Activated T-helper 1 cell treated with anti-CD3 and anti-CD28 coated beads, Interleukin-2, amount 50 U/mL, for 16 hours (primary cell): ENCODE measurements at places on chromosomes 1 and 21.

- peak; percentile 20 for DNase-seq
These were observed 5.6 kb upstream of the KCNA10 start for GRCh38 chr1:110524311-110525248.

GRCh38 chr1:233240829-233241682 lies 54.5 kb downstream of the PCNX2 start:
- no peak for DNase-seq

DNA sequence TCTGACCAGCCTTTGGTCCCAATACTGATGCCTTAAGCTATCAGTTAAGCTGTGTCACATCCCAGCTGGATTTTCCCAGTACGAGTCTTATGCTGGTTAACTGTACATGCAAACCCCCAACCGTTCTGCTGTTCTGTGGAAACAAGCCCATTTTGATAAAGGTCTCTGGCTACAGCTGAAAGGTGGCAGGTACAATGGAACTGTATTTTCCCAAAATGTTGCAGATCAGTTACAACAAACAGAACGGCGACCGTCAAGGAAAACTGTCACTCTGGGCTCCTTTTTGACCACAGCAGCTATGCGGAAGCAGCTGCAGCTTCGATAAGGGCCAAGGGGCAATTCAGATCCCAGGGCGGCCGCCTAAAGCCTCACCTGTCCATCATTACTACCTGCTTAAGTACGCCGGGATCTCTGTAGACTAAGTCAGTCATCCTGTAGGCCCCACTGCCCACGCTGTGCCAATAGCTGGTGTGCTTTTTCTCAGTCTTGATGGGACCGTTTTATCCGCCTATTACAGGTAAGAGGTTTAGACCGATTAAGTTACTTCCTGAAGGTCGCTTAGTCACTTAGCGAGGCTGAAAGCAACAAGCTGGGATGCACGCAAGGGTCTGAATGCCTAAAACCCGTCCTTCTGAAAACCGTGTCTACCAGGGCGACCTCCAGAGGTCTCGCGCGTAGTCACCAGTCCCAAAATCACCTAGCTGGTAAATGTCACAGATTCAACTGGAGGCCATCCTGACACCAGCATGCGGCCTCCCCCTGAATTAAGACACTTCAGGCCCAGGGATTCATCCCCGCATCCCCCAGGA lies 11.1 kb upstream of the RAB42 start:
- peak; percentile 28 for DNase-seq

DNA sequence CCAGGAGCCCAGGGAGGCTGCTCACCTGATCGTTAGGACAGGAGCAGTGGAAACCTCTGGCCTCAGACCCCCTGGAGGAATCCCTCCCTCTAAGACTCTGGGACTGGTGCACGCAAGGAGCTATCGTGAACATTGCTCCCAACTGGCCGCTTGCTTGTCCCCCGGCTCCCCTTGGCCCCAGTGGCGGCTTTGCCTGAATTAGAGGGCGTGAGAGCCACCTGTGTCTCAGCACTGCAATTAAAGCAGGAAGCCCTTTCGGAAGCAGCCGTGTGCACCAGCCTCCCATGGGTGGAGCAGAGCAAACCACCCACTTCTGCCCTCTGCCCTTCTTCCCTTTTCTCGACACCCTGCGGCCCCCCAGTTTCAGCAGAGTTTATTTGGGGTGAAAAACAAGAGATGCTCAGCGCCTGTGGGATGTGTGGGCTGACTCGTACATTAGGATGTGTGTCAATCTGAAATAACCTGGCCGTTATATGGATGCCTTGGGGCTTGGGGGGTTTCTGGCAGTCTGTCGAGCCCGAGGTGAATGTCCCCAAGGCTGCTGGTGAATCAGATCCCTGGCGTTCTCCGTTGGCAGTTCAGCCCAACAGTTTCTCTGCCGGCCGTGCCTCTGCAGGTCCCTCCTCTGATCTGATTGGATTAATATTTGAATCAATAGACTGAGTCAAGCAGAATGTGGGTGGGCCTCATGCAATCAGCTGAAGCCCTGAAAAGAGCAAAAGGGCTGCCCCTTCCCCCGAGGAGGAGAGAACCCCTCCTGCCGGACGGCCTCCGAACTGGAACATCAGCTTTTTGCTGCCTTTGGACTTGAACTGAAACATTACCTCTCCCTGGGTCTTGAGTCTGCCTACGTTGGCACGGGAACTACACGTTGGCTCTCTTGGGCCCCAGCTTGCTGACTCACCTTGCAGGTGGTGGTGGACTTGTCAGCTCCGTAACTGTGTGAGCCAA lies 7.3 kb upstream of the UMODL1 start:
- DNase-seq = peak; percentile 28

DNA sequence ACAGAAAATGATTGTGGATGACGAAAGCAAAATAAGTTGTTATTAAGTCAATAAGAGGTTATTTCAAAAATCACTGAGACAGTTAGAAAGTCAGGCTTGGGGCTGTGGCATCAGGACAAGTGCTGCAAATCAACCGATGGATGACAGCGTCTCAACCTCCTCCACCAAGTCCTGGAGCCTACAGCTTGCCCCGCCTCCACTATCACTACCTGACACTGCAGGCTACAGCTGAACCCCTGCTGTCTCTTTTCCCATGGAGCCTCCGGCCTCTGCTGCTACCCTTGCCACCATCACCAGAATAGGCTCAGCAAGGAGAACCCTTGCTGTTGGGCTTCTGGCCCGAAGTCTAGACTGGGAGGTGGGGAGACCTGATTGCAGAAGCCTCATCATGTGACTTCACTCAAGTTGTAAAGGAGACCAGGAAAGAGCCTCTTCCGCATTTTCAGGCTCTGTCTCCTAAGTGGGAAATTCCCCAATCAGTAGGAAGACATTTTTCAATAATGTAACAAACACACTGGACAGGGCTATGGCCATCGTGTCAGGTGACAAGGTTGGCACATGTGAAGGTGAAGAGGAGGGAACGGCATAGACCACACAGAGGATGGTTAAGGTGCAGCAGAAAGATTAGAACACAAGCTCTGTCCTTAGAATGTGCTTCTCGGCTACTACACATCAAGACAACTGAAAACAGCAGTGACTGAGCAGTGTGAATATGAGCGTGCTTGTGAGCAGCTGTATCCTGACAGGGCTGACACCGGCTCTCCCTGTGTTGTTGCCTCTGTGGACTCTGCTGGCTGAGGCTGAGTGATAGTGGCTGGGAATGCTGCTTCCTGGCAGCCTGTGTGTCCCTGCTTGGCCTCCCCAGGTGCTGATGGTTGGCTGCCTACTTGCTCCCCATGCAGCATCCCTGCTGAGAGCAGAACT lies 660.7 kb downstream of the PTPRU start:
- DNase-seq = no peak

DNA sequence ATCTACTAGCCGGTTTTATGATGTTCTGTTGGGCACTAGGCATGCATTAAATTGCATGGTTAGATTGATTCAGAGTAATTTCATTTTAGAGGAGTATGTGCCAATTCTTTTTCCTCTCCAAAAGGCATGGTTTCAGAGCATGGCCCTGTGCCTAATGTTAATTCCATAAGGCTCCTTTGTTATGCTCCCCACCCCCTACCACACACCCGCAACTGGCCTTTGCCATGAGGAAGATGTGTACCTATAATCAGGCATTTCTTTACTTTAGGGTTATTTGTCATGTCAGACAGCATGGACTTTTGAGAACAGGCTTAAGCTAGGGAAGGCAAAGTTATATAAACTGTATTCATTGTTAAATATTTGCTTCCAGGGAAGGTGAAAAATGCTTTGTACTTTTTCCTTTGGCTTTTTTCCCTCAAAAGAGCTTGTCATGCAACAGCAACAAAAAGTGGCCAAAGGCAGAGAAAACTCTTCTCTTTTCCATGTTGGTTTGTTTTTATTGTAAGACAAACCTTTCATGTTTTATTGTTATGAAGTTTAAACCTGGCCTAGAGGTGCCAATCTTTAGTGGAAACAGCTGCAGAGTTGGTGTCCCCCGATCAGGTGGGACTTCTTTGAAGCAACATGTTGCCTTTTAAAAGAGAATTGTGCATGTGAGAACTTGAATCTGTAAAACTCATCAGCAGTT lies 24.3 kb upstream of the NBL1 start:
- DNase-seq = no peak

DNA sequence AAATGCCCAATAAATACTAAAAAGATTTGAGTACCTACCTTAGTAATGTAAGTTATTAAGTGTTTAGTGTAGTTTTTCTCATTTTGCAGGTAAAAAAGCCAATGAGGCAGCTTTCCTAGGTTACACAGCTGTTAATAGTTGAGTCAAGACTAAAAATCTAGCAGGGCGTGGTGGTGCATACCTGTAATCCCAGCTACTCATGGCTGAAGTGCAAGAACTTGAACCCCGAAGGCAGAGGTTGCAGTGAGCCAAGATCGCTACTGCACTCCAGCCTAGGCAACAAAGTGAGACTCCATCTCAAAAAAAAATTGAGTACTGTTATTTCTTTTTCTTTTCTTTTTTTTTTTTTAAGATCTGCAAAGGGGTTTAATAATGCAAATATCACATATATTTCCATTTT lies 7.7 kb downstream of the YBX1 start:
- no peak for DNase-seq

DNA sequence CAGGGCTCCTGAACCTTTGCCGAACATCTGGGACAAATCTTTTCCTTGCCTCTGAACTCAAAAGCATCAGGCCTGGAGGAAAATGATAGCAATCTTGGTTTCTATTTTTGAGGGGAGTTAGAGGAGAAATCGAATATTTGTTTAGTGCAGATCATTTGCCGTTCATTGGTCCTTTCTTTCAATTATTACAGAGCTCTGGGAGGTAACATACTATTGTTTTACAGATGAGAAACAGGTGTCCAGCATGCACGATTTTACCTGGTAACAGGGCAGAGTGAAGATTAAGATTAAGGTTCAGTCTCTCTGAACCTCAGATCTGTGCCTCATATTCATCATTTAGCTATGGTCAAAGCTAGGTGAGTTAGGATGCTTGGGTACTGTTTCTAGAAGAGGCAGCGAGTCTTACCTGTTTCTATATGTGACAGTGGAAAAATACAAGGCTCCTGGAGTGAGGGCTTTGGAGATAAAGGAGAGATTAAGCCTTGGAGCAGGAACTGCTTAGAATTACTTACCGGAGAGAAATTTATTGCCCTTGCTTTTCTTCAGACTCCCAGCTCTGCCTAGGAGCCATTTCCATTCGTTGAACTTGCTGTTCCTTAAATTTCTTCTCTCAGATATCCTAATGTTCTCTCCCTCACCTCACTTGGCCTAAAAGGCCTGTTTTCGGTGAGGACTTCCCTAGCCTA lies 1.4 kb downstream of the PRCC start:
- DNase-seq = no peak

- no peak for DNase-seq
These were observed 228.3 kb downstream of the ST6GALNAC3 start for GRCh38 chr1:76302711-76303339.

DNA sequence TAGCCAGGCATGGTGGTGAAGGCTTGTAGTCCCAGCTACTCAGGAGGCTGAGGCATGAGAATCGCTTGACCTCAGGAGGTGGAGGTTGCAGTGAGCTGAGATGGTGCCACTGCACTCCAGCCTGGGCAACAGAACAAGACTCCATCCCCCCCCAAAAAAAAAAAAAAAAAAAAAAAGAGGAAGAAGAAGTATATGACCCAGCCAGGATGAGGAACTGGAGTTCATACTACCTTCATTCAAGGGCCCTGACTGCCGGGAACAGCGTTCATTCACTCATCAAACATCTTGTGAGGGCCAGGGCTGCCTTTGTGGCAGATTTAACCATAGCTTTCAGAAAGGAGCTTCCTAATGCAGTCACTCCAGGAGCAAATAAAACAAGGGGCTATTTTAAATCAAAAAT lies 127.6 kb downstream of the MRPS6 start:
- no peak for DNase-seq

DNA sequence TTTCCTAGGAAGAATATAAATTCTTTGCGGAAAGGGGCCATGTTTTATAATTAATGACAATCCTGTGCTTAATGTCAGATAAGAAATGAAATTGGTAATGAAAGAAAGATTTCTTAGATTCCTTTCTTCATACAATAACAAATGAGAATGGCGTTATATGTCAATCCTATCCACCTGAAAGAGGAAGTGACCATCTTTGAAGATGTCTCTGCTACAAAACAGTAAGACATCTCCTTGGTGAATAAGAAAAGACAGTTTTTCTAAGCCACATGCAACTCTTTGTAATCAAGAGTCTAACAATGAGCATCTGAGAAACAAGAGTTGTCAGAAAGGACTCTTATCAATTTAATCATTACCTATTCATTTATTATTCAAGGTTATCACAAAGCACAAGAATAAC lies 286.0 kb downstream of the VAV3 start:
- no peak for DNase-seq

GRCh38 chr1:2050793-2051682 lies 827 bp downstream of the PRKCZ start:
- DNase-seq = no peak

DNA sequence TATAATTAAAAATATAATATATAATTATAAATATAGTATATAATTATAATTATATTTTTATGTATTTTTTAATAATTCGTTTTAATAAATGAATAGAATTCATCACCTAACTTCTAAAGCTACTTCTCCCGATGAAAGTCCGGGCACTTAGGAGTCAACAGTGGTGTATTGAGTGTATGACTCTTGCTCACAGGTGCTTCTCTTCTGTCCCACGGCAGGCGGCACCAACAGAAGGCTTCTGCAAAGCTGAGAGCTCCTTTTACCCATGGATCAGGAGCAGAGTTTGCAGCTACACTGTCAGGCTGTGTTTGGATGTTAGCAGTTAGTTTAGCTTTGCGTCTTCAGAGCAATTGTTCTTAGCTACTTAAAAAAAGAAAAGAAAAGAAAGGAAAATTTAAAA lies 122.4 kb downstream of the LIPI start:
- no peak for DNase-seq

GRCh38 chr1:119964673-119965363 lies 68.5 kb upstream of the ADAM30 start:
- no peak for DNase-seq

GRCh38 chr1:30379684-30380624 lies 343.4 kb downstream of the MATN1 start:
- DNase-seq = no peak

- DNase-seq = no peak
These were observed 9.4 kb upstream of the MFAP2 start for GRCh38 chr1:16989676-16990391.

GRCh38 chr1:104408268-104408667 lies 658.6 kb downstream of the AMY1C start:
- no peak for DNase-seq

DNA sequence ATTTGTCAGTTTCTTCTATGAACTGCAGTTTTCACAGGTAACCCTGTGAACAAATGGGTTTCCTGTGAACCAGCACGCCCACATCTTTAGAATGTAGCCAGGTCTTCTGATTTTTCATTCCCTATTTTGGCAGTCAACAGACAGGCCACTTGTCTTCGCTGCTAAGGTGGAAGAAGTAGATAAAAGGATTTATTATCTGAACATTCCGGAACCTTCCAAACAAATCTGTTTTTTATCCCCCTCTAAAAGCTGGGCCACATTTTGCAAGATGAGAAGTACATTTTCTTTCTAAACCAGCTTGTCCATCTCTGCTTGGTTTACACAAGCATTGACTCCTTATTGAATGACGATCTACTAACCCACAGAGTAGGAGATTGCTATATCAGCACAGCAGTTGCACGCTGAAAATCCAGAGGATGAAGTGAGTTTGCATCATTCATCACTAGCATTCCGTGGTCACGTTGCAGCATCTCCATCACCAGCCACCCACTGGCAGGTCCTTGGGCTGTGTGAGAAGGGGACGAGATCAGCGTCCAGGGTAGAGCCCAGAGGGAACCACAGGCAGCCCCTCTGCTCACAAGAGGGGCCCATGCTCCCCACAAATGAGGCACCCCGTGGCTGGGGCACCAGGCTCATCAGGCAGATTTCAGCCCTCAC lies 83.5 kb downstream of the TOMM20 start:
- no peak for DNase-seq
